ENCODE measurements at places on chromosomes 3 and 15. TPM values are rescaled to one million over a fixed set of nuclear protein-coding genes. Genes with fewer than 3 reads are reported as not detected.

Gene FEZF2
- total RNA-seq: 0.49 TPM

Gene SPSB4
- total RNA-seq: 98.4 TPM

Gene ANKUB1
- not detected for total RNA-seq

DNA sequence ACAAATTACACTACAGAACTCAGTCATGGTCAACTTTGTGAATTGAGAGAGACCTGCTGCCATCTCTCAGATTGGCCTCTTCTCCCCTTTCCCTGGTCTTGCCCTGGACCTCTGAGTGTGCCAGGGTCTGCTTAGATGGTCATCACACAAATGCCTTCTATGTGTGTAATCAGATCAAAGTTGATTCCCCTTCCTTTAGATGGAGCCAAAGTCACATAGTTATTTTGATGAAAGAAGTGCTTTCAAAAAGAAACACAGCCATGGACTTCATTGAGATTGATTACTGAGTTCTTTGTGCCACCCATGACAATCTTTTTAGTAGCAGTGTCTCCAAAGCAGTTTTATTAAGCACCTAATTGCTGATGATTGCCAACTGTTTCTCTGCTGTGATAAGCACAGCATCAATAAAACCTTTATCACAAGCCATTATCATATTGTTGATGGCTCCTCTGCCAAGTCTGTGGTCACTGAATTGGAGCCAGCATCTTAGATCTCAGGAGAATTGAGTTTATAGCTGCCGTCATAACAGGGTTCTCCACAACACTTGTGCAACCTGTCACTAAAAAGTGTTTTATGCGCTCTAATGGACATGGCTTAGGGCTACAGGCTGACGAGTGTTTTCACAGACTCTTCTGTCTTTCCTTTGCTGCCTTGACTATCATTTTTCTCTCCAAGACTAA lies 149.7 kb upstream of the NUDT16 start:
- peak overlapping the region; percentile 23 for H3K27ac ChIP-seq
- no peak for DNase-seq
- peaks cover 3% of the 10 kb centered on the region for H3K27me3 ChIP-seq
- H3K36me3 ChIP-seq: no peaks in the 10 kb centered on the region
- H3K4me3 ChIP-seq: no peak overlapping the region

- peaks cover 1% of the 10 kb centered on the region for H3K27me3 ChIP-seq
- H3K36me3 ChIP-seq: no peaks in the 10 kb centered on the region
- no peak for DNase-seq
- H3K27ac ChIP-seq: no peak overlapping the region
These were observed 11.2 kb downstream of the TGM4 start for GRCh38 chr3:44885618-44886017.

DNA sequence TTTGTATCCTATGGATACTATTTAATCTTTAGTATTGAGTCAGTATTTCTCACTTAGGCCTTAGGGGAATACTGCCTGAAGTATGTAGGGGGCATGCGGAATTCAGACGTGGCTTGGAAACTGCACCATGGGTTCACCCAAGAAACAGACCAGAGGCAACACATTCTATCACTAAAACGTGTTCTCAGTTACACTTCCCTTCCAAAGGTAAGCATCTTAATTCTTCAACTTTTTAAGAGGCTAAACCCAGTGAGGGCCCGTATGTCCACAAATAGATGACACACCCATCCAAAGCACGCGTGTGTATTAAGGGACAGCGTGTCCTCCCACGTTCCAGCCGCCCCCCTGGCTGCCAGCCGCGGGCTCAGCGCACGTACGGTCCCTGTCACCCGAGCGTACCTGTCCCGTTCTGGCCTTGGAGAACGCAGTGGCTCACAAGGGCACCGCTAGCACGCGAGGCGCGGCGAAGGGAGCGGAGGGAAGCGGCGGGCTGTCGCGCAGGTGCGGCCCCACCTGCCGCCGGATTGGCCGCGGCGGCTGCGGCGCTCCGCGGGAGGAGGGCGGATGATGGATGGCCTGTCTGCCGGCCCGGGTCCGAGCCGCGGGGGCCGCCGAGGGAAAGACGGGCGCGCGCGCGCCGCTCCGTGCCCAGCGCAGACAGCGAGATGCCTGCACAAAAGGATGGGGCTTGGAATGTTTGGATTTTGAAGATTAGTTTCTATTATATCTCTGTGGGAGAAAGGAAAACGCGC lies 1003.9 kb upstream of the NR2F2 start:
- no peaks in the 10 kb centered on the region for H3K4me1 ChIP-seq
- DNase-seq: peak; percentile 21
- H3K27ac ChIP-seq: no peak overlapping the region
- H3K36me3 ChIP-seq: no peaks in the 10 kb centered on the region

DNA sequence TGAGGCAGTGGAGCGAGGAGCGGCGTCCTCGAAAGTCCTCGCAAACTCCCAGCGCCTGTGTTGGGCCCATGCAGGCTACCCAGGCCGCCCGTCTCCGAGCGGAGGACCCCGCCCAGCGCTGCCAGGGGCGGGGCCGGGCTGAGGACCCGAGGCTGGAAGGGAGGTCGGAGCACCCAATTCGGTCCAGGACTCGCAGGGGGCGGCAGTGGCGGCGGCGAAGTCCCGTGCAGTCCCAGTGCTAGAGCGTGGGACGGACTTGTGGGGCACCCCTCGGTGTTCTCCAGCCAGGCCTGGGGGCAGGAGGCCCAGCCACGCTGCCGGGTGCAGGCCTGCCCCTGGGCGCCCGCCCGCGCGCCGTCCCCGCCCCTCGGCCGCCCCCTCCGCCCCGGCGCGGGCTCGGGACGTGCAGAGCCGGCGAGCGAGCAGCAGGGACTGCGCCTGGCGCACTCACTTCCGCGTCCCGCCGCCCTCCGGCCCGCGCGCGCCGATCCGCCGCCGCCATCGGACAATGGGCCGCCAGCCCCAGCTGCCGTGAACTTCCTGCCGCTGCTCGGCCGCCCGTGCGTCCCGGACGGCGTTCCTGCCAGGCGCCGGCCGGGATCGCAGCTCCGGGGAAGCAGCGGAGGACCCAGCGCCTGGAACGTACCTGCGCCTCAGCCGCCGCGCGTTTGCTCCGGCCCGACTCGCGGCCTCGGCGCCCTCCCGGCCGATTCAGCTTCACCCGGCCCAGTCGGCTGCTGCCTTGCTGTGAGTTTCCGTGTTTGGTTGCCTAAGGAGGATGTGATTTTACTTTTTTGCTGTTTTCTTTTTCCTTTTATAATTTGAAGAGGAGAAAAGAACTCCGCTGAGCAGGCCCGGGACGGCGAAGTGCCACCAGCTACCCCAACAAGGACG lies 596 bp upstream of the LIMD1 start:
- H3K36me3 ChIP-seq: no peaks in the 10 kb centered on the region
- H3K4me3 ChIP-seq: peak overlapping the region; percentile 81
- peak; percentile 68 for DNase-seq
- peaks cover 5% of the 10 kb centered on the region for H3K4me1 ChIP-seq
- H3K27ac ChIP-seq: no peak overlapping the region

- no peak overlapping the region for H3K4me3 ChIP-seq
- peaks cover 3% of the 10 kb centered on the region for H3K27me3 ChIP-seq
- no peaks in the 10 kb centered on the region for H3K4me1 ChIP-seq
- DNase-seq: no peak
- no peaks in the 10 kb centered on the region for H3K36me3 ChIP-seq
- H3K27ac ChIP-seq: no peak overlapping the region
These were observed 476.9 kb downstream of the SQOR start for GRCh38 chr15:46111730-46112129.

GRCh38 chr3:168981396-168981795 lies 682.1 kb downstream of the MECOM start:
- H3K27me3 ChIP-seq: no peaks in the 10 kb centered on the region
- no peak overlapping the region for H3K27ac ChIP-seq
- H3K4me3 ChIP-seq: no peak overlapping the region

GRCh38 chr3:195095704-195096036 lies 175.3 kb downstream of the XXYLT1 start:
- H3K27ac ChIP-seq: no peak overlapping the region
- no peak overlapping the region for H3K4me3 ChIP-seq
- peaks cover 46% of the 10 kb centered on the region for H3K4me1 ChIP-seq
- H3K27me3 ChIP-seq: peaks cover 3% of the 10 kb centered on the region

DNA sequence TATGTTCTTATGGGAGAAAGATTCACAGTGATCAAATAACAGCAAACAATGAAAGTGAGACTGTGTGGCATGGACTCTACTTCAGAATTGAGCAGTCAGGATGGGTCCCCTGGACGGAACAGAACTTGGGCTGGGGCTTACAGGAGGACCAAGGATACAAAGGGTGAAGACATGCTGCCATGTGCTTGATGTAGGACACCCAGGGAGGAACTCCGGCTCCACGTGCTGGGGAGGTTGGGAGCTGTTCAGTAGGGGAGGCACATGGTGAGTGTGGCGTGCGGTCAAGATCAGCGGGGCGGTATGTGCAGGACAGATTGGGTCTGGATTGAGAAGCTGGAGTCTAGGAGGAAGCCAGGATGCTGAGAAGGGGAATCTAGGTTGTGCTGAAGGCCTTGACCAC lies 32.6 kb downstream of the PPCDC start:
- peaks cover 9% of the 10 kb centered on the region for H3K36me3 ChIP-seq
- peaks cover 3% of the 10 kb centered on the region for H3K4me1 ChIP-seq
- no peak overlapping the region for H3K4me3 ChIP-seq
- H3K27ac ChIP-seq: no peak overlapping the region

- peaks cover 3% of the 10 kb centered on the region for H3K4me1 ChIP-seq
- DNase-seq: no peak
- no peaks in the 10 kb centered on the region for H3K27me3 ChIP-seq
These were observed 8.9 kb upstream of the ADAMTS17 start for GRCh38 chr15:100350434-100351226.

DNA sequence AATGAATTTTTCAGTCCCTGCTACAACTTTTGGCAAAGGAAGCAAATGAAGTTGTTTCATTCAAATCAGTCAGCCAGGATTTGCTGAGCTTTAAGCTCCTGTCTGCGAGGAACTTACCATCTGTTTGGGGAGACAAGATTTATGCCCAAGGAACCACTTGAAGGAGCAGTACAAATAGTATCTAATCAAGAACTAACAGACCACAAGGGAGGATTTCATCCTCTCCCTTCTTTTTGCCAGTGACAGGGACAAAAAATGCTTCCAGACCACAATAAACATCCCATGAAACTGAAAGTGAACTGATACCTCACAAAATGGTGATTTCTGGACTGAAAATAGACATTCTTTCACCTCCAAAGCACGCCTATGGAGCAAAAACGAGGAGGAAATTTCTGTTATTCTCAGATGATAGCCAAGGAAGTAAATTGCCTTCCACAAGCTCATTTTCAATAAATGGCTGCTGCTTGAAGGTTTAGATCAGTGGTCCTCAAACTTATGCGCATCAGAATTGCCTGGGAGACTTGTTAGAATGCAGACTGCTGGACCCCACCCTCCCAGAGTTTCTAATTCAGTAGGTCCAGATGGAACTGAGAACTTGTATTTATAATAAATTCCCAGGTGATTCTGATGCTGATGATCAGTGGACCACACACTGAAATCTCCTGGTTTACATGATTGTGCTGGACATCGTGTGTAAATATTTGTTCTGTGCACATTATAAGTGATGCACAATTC lies 202.4 kb upstream of the GADL1 start:
- no peaks in the 10 kb centered on the region for H3K36me3 ChIP-seq
- no peaks in the 10 kb centered on the region for H3K4me1 ChIP-seq
- DNase-seq: no peak
- no peak overlapping the region for H3K27ac ChIP-seq
- H3K27me3 ChIP-seq: no peaks in the 10 kb centered on the region
- H3K4me3 ChIP-seq: no peak overlapping the region

GRCh38 chr3:126491221-126492013 lies 15.7 kb upstream of the ZXDC start:
- peaks cover 16% of the 10 kb centered on the region for H3K4me1 ChIP-seq
- H3K27me3 ChIP-seq: peaks cover 4% of the 10 kb centered on the region

Data from glutamatergic neuron (in vitro differentiated cells).